ENCODE measurements at places on chromosomes 7 and 10. TPM values are rescaled to one million over a fixed set of nuclear protein-coding genes. Genes with fewer than 3 reads are reported as not detected.

DNA sequence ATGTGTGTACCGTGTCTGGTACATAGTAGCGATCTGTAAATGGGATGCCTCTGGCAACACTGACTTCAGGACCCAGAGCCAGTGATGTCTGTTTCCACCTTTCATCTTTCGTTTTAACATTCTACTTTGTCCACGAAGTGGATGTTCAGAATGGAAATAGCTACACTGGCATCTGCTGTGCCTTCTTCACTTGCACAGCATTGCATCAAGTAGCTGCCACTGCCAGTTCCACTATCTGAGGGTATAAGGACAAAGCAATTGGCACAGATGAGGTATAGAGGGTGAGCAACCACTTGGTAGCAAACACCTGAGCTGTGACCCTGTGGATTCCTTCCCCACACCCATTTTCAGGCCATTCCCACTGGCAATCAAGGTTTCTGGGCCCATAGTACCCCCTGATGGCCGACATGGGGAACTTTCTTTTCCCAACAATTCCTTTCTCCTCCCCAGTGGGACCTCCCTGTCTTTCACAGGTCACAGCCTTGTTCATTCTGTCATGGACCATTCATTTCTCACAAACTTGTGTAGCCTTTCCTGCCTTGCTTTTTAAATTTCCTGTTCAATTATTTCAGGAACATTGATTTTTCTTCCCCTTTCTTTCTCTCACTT lies 4.0 kb downstream of the ITGA8 start:
- DNase-seq = no peak

GRCh38 chr10:89352802-89353201 lies 25.0 kb downstream of the IFIT3 start:
- no peak for DNase-seq

DNA sequence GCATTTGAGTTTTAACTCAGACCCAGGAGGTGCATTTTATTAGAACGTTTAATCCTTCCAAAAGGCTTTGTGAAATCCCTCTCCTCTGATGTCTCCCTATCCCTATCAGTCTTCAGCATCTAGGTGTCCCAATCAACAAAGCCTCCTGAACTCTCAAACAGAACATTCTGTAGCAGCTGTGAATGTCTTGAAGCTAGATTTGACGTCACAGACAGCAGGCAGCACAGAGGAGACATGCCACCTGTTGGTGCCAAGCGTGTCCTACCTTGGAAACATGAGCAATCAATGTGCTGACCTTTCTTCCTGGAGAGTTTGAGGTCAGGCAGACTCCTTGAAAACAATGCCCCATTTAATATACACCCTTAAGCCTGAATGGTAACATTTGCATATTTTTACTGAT lies 125.5 kb downstream of the RNLS start:
- DNase-seq = no peak

DNA sequence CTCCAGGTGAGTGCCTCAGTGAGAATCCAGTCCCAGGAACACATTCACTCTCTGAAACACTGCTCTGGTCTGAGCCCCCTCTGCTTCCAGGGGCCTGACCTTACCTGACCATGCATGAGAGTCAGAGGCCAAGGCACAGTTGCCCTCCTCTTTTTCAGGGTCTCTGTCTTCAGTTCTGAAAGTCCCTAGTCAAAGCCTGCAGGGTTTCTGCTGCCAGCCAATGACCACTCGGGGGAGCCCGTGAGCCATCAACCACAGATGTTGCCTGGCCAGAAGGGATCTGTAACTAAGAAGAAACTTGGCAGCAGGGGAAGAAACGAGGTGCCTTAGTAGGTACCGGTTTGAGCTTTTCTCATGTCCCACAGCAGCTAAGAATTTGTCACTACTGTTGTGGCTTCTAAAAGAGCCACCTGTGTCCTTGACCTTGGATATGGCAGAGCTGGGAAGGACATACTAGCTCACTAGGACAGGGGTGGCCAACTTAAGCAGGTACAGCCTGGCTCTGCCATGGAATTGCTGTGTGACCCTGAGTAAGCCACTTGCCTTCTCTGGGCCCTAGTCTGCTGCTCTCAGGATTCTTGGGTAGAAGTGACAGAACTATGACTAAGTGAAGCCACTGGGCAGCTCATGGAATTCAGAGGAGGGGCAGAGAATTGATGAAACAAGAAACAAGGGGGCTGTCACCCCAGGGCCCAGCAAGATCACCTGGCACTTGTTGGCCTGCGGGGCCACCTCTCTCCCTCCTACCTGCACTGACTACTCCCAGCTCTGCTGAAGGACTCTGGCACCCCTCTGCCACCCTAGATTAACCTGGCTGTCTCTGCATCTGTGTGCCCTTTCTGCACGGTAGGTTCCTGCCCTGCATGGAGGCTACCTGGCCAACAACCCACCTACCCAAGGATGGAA lies 83.8 kb upstream of the GPR26 start:
- DNase-seq = peak; percentile 64

The CALML5 gene
- total RNA-seq = not detected

The IL6 gene
- 2.4 TPM for total RNA-seq

All from activated T-cell treated with anti-CD3 and anti-CD28 coated beads, Interleukin-2, amount 50 U/mL, for 72 hours (primary cell).